ENCODE measurements at places on chromosomes 5 and 9. TPM values are rescaled to one million over a fixed set of nuclear protein-coding genes. Genes with fewer than 3 reads are reported as not detected.
A peak's percentile ranks its signal among the peaks of the same experiment; 100 is the strongest.

- no peak overlapping the region for H3K4me3 ChIP-seq
- H3K36me3 ChIP-seq, result peaks cover 98% of the 10 kb centered on the region
- H3K27me3 ChIP-seq, result no peaks in the 10 kb centered on the region
- H3K4me1 ChIP-seq, result peaks cover 6% of the 10 kb centered on the region
Measured at GRCh38 chr9:35711501-35712428, 20.2 kb downstream of the TLN1 start.

DNA sequence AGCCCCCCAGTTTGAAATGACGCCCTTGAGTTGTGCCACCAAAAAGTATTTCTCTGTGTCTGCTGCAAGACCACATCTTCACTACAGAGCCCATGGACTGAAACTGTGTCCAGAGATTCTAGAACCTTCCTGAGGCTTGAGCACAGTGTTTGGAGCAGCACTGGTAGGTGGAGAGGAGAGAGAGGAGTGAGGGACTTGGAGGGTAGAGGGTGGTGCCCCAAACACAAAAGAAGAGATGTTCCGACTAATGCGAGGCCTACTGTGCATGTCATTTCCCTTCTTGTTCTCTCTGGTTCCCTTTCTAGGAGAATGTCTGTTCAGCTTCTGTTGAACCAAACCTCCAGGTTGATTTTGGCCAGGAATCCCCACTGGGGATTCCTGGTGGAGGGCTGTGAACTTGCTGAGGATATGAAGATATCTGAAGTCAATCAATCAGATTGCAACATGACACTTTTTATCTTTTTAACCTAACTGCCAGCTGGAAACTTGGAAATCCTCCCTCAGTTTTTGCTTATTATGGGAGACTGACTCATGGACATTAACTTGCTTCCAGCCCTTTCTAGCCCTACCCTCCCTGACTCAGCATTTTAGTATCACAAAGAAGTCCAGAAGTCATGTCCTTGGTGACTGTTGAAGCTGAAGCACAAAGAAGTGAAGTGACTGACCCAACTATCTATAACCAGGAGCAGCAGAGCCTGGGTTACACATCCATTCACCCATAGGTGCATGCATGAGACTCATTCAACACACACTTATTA lies 154.5 kb downstream of the NR3C1 start:
- peak; percentile 81 for DNase-seq
- peak overlapping the region; percentile 52 for H3K27ac ChIP-seq
- H3K36me3 ChIP-seq, result no peaks in the 10 kb centered on the region
- H3K4me3 ChIP-seq, result no peak overlapping the region
- H3K4me1 ChIP-seq, result peaks cover 45% of the 10 kb centered on the region
- no peaks in the 10 kb centered on the region for H3K27me3 ChIP-seq

GRCh38 chr5:61200582-61201155 lies 38.4 kb upstream of the SMIM15 start:
- no peak overlapping the region for H3K27ac ChIP-seq
- H3K36me3 ChIP-seq, result no peaks in the 10 kb centered on the region
- H3K4me3 ChIP-seq, result no peak overlapping the region
- DNase-seq, result no peak
- H3K4me1 ChIP-seq, result no peaks in the 10 kb centered on the region
- H3K27me3 ChIP-seq, result peaks cover 21% of the 10 kb centered on the region

- no peaks in the 10 kb centered on the region for H3K4me1 ChIP-seq
- H3K27ac ChIP-seq, result no peak overlapping the region
- no peak for DNase-seq
- H3K36me3 ChIP-seq, result no peaks in the 10 kb centered on the region
- no peak overlapping the region for H3K4me3 ChIP-seq
Measured at GRCh38 chr5:92729088-92729487, 851.9 kb downstream of the NR2F1-AS1 start.

- H3K27ac ChIP-seq, result no peak overlapping the region
- no peak overlapping the region for H3K4me3 ChIP-seq
- DNase-seq, result no peak
- peaks cover 46% of the 10 kb centered on the region for H3K36me3 ChIP-seq
- H3K27me3 ChIP-seq, result no peaks in the 10 kb centered on the region
Measured at GRCh38 chr5:113083481-113083880, 106.9 kb downstream of the DCP2 start.

- peaks cover 2% of the 10 kb centered on the region for H3K4me1 ChIP-seq
- no peak for DNase-seq
- H3K27ac ChIP-seq, result no peak overlapping the region
- no peak overlapping the region for H3K4me3 ChIP-seq
- no peaks in the 10 kb centered on the region for H3K36me3 ChIP-seq
Measured at GRCh38 chr5:1537603-1538154, 13.9 kb upstream of the LPCAT1 start.

DNA sequence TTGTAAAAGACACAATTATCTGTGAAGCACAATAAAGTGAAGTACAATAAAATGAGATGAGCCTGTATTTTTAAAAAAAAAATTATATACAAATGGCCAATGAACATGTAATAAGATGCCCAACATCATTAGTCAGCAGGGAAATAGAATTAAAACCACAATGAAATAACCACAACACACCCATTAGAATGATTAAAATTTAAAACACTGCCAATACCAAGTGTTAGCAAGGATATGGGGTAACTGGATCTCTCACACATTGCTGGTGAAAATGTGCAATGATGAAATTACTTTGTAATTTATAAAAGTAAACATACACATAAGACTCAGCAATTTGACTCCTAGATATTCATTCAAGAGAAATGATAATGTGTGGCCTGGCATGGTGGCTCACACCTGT lies 62.8 kb downstream of the SHOC1 start:
- H3K36me3 ChIP-seq, result peaks cover 6% of the 10 kb centered on the region
- no peaks in the 10 kb centered on the region for H3K27me3 ChIP-seq
- H3K4me3 ChIP-seq, result no peak overlapping the region
- no peak overlapping the region for H3K27ac ChIP-seq
- DNase-seq, result peak; percentile 57

DNA sequence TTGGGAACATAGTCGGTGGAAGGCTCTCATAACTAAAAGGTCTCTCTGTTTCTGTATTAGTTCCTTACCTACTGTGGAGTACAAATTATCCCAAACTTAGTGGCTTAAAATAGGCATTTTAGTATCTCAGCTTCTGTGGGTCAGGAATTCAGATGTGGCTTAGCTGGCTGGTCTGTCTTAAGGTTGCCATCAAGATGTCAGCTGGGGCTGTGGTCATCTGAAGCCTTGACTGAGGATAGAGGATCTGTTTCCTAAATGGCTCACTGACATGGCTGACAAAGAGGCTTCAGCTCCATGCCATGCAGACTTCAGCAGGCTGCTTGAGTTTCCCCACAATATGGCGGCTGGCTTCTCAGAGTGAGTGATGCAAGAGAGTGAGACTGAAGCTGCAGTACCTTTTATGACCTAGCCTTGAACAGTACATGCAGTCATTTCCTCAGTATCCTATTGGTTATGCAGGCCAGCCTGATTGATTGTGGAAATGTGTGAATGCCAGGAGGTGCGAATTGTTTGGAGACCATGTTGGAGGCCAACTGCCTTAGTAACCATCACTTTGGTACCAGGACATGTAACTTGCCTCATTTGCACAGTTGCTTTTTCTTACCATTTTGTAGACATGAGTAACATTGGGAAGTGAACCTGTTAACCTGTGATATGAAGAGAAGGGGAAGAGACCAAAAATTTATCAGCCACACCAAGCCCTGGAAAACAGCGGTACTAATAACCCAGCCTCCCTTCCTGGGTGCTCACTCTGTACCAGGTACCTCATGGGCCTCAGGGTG lies 152.8 kb upstream of the IER5L start:
- peaks cover 14% of the 10 kb centered on the region for H3K4me1 ChIP-seq
- DNase-seq, result no peak
- no peaks in the 10 kb centered on the region for H3K27me3 ChIP-seq
- H3K36me3 ChIP-seq, result no peaks in the 10 kb centered on the region

GRCh38 chr5:113384782-113385285 lies 50.0 kb downstream of the TSSK1B start:
- H3K36me3 ChIP-seq, result no peaks in the 10 kb centered on the region
- H3K4me1 ChIP-seq, result peaks cover 12% of the 10 kb centered on the region
- no peak overlapping the region for H3K27ac ChIP-seq
- no peak for DNase-seq
- H3K4me3 ChIP-seq, result no peak overlapping the region

DNA sequence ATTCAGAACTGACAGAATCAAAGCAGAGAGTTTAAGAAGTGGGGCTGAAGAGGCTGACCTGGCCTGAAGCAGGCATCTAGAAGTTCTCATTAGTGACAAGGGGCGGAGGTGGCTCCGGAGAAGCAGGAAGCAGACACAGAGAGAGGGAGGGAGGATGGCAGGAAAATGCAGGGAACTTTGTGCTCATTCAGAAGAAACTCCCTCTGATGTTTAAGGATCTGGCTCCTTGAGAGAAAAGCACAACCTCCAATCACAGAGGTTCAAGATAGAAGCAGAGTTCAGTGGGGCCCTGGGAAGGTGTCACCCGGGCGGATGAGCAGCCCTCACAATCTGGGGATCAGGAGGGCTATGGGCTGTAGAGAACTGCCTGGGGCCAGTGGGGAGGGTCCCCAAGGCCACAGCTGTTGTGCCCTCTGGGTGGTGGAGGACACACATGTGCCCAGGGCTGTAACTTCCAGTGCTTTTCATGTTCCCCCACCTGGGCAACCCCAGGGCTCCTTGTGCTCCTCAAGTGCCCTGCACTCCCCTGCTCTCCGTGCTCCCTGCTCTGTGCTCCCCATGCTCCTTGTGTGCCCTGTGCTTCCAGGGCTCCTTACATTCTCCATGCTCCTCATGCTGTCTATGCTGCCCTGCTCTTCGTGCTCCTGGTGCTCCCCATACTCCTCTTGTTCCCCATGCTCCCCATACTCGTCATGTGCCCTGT lies 51.4 kb downstream of the TRIP13 start:
- no peak overlapping the region for H3K27ac ChIP-seq
- H3K4me1 ChIP-seq, result no peaks in the 10 kb centered on the region
- DNase-seq, result no peak

DNA sequence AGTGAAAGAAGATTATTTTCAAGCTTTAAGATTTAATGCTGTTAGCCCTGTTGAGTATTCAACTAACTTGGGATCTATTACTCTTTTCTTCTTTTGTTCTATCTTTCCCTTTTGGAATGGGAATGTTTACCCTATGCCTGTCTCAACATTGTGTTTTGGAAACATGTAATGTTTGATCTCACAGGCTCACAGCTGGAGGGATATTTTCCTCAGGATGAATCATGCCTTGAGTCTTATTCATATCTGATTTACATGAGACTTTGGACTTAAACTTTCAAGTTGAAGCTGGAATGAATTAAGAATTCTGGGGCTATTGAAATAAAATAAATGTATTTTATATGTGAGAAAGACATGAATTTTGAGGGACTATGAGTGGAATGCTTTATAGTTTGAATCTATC lies 607.8 kb upstream of the PTGER4 start:
- H3K4me3 ChIP-seq, result no peak overlapping the region
- H3K27ac ChIP-seq, result no peak overlapping the region
- H3K4me1 ChIP-seq, result peaks cover 5% of the 10 kb centered on the region
- no peaks in the 10 kb centered on the region for H3K27me3 ChIP-seq
- H3K36me3 ChIP-seq, result no peaks in the 10 kb centered on the region

- H3K4me1 ChIP-seq, result peaks cover under 1% of the 10 kb centered on the region
- no peak overlapping the region for H3K27ac ChIP-seq
- DNase-seq, result no peak
- no peaks in the 10 kb centered on the region for H3K27me3 ChIP-seq
- no peaks in the 10 kb centered on the region for H3K36me3 ChIP-seq
- H3K4me3 ChIP-seq, result no peak overlapping the region
Measured at GRCh38 chr9:137116728-137117127, 2.2 kb upstream of the DPP7 start.

DNA sequence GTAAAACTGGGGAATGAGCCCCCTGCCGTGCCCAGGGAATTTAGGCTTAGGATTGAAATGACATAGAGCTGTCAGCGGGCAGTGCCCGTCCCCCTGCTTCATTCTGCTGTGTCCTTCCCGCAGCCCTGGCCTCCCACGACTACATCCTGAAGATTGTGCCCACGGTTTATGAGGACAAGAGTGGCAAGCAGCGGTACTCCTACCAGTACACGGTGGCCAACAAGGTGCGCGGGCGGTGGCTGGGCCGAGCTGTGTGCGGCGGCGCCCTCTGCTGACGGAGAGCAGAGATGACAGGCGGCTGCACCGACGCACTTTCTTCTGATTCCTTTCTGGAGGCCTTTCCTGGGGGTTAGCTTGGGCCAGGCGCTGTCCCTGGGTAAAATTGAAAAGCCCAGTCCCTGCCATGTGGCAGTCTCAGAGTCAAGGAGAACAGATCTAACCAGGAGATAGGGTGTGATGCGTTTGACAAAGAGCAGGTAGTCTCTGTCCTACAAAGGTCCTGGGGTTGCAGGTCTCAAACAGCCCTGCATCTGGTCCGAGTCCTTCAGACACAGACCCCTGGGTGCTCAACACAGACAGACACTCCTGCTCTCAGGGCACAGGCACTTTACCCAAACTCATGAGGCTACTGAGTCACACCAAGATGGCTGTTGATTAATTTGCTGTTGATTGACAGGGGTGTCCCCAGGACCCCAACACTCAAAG lies 26.8 kb upstream of the RPL26L1 start:
- peaks cover 73% of the 10 kb centered on the region for H3K36me3 ChIP-seq
- H3K27me3 ChIP-seq, result no peaks in the 10 kb centered on the region
- peak overlapping the region; percentile 28 for H3K4me3 ChIP-seq

- no peak overlapping the region for H3K27ac ChIP-seq
- DNase-seq, result no peak
- H3K36me3 ChIP-seq, result peaks cover 7% of the 10 kb centered on the region
- H3K4me1 ChIP-seq, result peaks cover under 1% of the 10 kb centered on the region
- no peak overlapping the region for H3K4me3 ChIP-seq
Measured at GRCh38 chr9:136640171-136641111, 22.3 kb upstream of the EGFL7 start.

DNA sequence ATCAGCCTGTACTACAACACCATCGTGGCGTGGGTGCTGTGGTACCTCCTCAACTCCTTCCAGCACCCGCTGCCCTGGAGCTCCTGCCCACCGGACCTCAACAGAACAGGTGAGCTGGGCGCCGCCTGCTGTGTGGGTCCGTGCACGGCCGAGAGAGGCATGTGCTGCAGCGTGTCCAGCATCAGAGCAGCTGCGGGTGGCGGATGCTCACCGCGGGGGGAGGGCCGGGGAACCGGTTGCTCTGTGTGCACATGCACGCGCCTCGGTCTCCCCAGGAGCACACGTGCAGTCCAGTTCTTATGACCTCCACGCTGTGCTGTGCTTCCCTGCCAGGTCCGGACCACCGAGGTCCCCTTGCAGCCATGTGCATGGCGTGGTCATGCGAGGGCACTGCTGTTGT lies 7.6 kb downstream of the SLC6A18 start:
- H3K4me1 ChIP-seq, result no peaks in the 10 kb centered on the region
- DNase-seq, result no peak
- H3K36me3 ChIP-seq, result peaks cover 5% of the 10 kb centered on the region

GRCh38 chr5:163855754-163856153 lies 350.3 kb downstream of the MAT2B start:
- H3K4me1 ChIP-seq, result no peaks in the 10 kb centered on the region
- H3K36me3 ChIP-seq, result no peaks in the 10 kb centered on the region
- no peak for DNase-seq
- no peak overlapping the region for H3K27ac ChIP-seq
- H3K4me3 ChIP-seq, result no peak overlapping the region
- no peaks in the 10 kb centered on the region for H3K27me3 ChIP-seq

Gene SLC34A1
- not detected for total RNA-seq

Gene TAF11L13
- total RNA-seq, result not detected

Gene NUP188
- 47.3 TPM for total RNA-seq

Gene RABL6
- 84.2 TPM for total RNA-seq

Gene SLC46A2
- not detected for total RNA-seq

Gene WNK2
- total RNA-seq, result 0.29 TPM

Gene SNCAIP
- total RNA-seq, result 0.12 TPM

Gene CTXN3
- total RNA-seq, result not detected

Gene CDH9
- not detected for total RNA-seq
